ENCODE measurements at places on chromosomes 16 and 17.

- peak; percentile 94 for DNase-seq
These were observed at the start of gene CALCOCO2 for GRCh38 chr17:48830840-48831548. Gene CALCOCO2 (plus strand): TSS chr17:48831035. CDS start chr17:48841708, 10,673 bp downstream.

- no peak for DNase-seq
These were observed 7.0 kb upstream of the ANKFY1 start for GRCh38 chr17:4270736-4271135.

- DNase-seq: peak; percentile 73
These were observed 421 bp upstream of the DLX4 start for GRCh38 chr17:49968405-49969133.

DNA sequence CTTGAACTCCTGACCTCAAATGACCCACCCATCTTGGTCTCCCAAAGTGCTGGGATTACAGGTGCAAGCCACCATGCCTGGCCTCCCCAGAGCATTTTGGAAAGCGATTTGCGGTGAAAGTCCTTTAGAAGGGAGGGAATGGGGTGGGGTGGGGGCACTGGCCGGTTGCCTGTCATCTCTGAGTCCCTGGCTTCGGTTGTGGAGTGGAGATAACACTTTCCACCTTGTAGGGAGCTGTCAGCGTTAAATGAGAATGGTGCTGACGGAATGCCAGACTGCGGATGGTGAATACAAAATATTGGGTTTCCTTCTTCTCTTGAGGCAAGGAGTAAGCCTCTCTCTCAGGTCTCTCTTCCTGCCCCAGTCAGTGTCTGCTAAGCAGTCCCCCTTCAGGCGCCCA is 5.2 kb upstream of the WNT3 start:
- DNase-seq: no peak

GRCh38 chr17:7854851-7855659 is at the start of gene TMEM88:
Gene TMEM88 (plus strand): TSS chr17:7855066. CDS start chr17:7855075, 9 bp downstream.
- no peak for DNase-seq

DNA sequence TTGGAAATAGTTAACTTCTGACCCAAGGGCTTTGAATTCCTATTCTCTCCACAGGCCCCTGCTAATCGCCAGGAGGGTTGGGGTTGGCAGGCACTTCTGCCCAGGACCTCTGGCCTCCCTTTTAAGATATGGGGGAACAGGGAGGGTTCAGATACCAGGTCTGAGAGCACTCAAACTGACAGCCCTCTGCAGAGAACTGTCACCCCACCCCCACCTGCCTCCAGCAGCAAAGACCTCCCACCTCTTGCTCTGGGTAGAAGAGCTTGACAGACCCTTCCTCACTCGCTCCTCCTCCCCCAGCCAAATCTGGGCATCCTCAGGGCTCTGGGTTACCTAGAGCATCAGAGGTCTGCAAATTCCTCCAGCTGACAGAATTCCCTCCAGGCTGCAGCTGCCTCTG is 11.6 kb downstream of the CDH3 start:
- no peak for DNase-seq

DNA sequence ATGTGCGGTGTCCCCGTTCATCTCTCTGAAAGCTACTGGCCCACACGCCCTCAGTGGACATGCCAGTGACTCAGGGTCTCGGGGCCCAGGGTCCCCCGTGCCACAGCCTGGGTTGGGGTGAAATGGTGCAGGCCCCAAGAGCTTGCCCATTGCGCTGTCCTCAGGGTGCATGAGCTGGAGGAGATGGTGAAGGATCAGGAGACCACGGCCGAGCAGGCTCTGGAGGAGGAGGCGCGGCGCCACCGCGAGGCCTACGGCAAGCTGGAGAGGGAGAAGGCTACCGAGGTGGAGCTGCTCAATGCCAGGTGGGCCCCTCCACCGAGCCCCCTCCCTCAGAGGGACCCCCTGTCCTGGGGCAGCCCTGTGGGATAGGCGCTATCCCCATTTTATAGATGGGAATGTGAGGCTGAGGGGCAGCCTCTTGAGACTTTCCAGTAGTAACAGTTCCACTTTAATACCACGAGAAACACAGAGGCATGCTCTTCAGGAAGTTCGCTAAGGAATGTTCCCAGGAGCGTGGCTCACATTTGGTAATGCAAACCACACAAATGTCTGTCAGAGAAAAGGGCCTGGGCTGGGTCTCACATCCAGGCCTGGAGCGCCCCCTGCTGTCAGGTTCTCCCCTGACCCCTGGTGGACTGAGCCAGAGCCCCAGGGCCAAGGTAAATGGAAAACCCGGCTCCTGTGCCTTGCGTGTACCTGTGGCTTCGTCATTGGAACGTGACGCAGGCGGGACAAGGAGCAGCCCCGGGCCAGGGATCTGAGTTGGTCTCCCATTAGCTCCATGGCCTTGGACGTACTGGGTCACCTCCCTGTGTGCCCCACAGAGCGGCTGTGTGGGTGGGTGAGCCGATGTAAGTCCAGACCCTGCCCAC is 133.7 kb downstream of the RAB11FIP4 start:
- DNase-seq: peak; percentile 82

- DNase-seq: no peak
These were observed 4.0 kb upstream of the METRNL start for GRCh38 chr17:83075270-83075880.

- DNase-seq: no peak
These were observed 133.6 kb downstream of the AATF start for GRCh38 chr17:37082311-37082860.

- peak; percentile 79 for DNase-seq
These were observed 3.9 kb downstream of the RSAD1 start for GRCh38 chr17:50482516-50482915.

GRCh38 chr17:37532756-37533155 is 43.1 kb downstream of the DUSP14 start:
- DNase-seq: no peak

DNA sequence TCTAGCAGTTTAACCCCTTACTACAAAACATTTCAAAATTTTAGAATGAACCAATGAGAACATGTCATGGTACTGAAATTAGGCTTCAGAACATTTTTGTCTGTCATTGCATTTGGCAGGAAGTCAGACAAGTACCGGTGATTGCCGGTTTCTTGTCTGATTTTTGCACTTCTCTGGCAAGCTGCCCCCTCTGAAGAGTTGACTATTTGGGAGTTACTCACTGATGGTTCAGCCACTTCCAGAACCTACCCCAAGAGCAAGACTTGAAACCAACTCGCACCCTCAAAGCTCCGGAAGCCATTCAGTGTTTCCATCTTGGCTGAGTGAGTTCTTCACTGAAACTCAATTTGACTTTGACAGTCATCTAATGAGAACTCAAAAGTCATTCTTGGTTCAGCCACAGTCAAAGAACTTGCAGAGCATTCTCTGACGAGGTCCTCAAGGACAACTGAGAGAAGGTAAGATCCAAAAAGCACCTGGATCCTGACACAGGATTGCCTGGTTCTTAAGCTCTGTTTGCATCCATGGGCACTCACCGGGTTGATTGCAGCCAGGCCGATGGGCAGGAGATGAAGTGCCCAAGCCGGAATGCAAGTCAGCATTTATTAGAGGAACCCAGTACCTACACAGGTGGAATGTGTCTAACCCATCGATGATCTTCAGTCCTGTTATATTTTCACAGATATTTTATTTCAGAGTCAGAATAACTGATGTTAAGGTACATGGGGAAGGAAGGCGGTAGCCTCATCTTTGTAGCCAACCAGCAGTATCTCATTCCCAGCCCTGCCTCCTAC is 93.6 kb downstream of the USP22 start:
- DNase-seq: no peak

GRCh38 chr16:48454051-48454450 is 68.8 kb upstream of the SIAH1 start:
- no peak for DNase-seq

DNA sequence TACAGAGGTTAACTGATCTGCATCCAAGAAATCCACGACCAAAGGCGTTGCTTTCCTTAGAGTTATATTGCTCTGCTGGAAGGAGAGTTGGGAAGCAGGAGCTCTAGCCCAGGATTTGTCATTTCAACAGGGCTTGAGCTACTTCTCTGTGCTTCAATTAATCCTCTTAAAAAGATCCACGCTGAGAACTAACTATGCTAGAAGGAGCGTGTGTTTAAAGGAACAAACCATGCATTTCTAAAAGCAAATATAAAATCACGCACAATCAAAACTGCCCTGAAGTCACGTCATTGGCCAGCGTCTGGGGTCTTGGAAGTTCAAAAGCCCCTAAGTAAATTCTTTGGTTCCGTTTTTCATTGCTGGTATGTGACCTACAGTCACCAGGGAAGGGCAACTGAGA is 1.1 kb downstream of the ARL6IP1 start:
- DNase-seq: no peak

DNA sequence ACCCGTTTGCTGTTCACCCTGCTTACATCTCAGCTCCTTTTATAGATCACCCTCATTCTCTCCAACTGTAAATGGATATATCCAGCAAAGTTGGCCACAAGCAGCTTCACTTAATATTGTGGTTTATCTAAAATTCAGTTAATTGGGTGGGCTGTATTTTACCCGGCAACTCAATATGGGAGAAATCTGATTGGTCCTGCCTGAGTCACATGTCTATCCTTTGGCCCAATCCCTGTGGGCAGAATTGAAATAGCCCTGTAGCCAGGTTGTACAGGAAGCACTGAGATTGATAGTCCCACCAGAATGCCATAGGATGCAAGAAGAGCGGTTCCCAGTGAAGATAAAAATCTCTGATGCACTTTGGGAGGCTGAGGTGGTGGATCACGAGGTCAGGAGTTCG is 73.2 kb downstream of the AIPL1 start:
- DNase-seq: no peak

GRCh38 chr17:30550512-30551273 is 73.5 kb downstream of the GOSR1 start:
- DNase-seq: no peak
